ENCODE measurements at places on chromosomes 5 and 9. TPM values are rescaled to one million over a fixed set of nuclear protein-coding genes. Genes with fewer than 3 reads are reported as not detected.

The DMRT2 gene
- not detected for total RNA-seq

The SKP1 gene
- 323 TPM for total RNA-seq

The ZNF483 gene
- 2.9 TPM for total RNA-seq

The FABP6 gene
- not detected for total RNA-seq

The LMX1B gene
- not detected for total RNA-seq

The THG1L gene
- total RNA-seq = 6.7 TPM

The PDE6A gene
- total RNA-seq = not detected

The CTXN3 gene
- total RNA-seq = not detected

The CACFD1 gene
- 3.0 TPM for total RNA-seq

The SHISAL2B gene
- not detected for total RNA-seq

The SPATA6L gene
- total RNA-seq = 1.8 TPM

The SLC4A9 gene
- total RNA-seq = not detected

The CETN3 gene
- total RNA-seq = 12.0 TPM

The KLF4 gene
- 0.80 TPM for total RNA-seq

The PCDHB2 gene
- total RNA-seq = 0.66 TPM

The ADGRV1 gene
- 0.50 TPM for total RNA-seq

The HARS1 gene
- total RNA-seq = 73.0 TPM

The IL3 gene
- not detected for total RNA-seq

The SYK gene
- total RNA-seq = not detected

The INSYN2B gene
- total RNA-seq = 48.7 TPM

The TAF1L gene
- under 0.01 TPM for total RNA-seq

The SURF2 gene
- total RNA-seq = 14.2 TPM

The OR5C1 gene
- not detected for total RNA-seq

The GPR151 gene
- not detected for total RNA-seq

The C6 gene
- not detected for total RNA-seq

The SLC6A18 gene
- total RNA-seq = not detected

The SLCO6A1 gene
- not detected for total RNA-seq

The IL5 gene
- total RNA-seq = not detected

The PCDHB5 gene
- 0.40 TPM for total RNA-seq

The CSF1R gene
- total RNA-seq = not detected

The GTF2H2 gene
- total RNA-seq = 56.3 TPM

The PFN3 gene
- total RNA-seq = not detected

The TSSK1B gene
- total RNA-seq = not detected

The DEPDC1B gene
- total RNA-seq = 32.4 TPM

The OR1J2 gene
- total RNA-seq = not detected
